GM13976 (cell line): ENCODE measurements at places on chromosomes 12 and 14.

GRCh38 chr12:72677139-72677538 lies 405.0 kb downstream of the TRHDE start:
- DNase-seq, result no peak

DNA sequence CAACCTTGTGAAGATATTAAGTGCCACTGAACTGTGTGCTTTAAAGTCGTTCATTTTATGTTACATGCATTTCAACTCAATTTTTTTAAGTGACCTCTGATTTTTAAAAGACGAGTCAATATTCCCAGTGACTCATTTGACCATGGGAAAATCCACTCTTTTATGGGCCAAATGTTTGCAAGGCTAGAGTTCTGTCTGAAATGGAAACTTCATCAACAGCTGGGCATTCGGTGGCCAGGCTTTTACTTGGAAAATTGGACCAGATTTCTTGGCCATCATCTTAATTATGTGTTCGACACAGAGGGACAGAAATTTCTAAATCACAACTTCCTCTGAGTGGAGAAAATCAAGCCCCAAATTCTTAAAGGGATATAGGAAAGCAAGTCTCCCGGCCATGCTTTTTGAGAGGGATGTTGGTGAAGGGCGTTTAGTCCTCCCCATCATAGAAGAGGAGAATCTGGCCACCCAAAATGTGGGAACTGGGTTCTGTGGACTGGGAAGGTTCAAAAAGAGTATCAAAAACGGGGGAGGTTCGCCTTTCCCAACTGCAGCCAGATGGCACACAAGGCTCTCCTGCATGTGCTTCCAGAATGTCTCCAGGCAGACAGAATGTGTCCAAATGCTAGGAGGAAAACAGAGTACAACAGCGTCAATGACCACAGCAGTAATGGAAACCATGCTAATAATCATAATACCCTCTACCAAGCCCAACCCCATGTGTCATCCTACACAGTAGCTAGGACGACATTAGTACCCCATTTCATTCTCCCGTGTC lies 40.9 kb upstream of the FZD10 start:
- DNase-seq, result no peak

- no peak for DNase-seq
Observed at GRCh38 chr14:84825481-84826251, 704.3 kb upstream of the FLRT2 start.

DNA sequence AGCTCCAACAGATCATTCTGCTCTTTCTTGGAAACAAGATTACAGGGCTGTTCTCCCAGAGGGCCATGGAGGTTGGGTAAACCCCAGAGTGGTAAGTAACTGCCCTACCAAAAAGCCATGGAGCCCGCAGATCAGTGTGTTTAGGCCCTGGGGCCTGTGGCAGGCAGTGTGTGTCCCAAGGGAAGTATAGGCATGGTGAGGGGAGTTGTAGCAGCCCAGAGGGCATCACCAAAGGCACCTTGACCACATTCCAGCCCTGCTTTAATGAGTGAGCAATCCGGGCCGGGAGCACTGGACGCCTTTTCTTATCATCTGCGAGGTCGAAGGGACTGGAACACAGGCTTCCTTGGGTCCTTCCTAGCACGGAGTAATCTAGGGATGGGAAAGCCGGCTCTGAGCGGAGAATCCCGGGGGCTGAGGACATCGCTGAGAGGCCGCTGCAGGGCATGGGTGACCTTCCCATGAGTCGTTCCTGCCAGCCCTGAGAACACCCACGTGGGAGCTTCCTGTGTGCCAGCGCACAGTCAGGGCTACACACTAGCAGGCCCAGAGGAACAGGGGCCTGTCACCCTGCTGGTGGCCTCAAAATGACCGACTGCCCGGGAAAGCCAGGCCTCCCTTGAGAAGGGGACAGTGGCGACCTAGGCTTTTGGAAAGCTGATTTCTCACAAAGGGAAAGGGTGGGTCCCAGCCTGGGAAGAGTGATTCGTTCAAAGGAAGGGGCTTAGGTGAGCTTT lies 91.3 kb downstream of the NINJ2 start:
- no peak for DNase-seq

DNA sequence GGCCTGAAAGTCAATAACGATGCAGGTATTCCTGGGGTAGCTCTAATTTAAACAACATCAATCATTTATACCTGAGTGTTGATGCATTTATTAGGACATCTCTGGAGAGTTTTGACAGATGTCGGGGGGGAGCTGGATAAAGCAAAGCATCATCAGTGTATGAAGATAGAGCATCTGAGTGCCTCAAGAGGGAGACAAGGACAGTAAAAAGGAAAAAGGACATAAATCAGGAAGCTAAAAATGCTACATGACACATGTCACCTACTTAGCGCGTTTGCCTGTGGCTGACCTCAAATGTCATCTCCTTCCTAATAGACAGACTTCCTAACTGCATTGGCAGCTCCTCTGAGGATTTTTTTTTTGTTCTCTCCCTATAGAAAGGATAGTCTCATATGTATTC lies 259.5 kb upstream of the PKP2 start:
- no peak for DNase-seq

- peak; percentile 24 for DNase-seq
Observed at GRCh38 chr12:75964150-75964549, 67.4 kb downstream of the PHLDA1 start.
